ENCODE measurements at places on chromosomes 3 and 15. TPM values are rescaled to one million over a fixed set of nuclear protein-coding genes. Genes with fewer than 3 reads are reported as not detected.

- DNase-seq = no peak
Observed at GRCh38 chr3:44208086-44208485, 33.6 kb upstream of the TOPAZ1 start.

DNA sequence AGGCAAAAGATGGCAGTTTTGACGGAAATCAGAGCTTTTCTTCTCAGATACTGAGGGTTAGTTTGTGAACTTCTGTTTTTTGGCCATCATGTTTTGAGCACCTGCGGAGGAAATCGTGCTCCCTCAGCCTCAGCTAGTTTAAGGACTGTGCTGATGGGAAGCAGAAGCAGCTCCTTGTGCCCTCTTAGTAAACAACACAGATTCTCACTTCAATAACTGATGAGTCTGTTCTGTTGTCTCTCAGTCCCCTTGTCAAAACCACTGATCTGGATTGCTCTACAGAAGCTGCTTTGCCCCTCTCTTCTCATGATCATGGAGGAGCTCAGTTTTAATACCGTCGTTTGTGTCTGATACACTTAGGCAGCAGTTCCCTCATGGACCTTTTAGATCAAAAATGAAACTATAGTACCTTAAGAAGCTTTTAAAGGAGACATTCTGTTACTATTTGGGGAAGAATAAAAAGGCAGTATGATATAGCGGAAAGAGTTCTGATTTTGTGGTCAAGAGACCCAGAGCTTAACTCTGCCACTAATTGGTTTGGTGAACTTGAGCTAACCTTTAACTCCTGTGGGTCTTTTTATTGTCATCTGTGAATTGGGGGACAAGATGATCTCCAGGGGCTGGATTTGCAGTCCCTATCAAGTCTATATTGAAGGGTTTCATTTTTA lies 152.6 kb downstream of the BBX start:
- DNase-seq = no peak

DNA sequence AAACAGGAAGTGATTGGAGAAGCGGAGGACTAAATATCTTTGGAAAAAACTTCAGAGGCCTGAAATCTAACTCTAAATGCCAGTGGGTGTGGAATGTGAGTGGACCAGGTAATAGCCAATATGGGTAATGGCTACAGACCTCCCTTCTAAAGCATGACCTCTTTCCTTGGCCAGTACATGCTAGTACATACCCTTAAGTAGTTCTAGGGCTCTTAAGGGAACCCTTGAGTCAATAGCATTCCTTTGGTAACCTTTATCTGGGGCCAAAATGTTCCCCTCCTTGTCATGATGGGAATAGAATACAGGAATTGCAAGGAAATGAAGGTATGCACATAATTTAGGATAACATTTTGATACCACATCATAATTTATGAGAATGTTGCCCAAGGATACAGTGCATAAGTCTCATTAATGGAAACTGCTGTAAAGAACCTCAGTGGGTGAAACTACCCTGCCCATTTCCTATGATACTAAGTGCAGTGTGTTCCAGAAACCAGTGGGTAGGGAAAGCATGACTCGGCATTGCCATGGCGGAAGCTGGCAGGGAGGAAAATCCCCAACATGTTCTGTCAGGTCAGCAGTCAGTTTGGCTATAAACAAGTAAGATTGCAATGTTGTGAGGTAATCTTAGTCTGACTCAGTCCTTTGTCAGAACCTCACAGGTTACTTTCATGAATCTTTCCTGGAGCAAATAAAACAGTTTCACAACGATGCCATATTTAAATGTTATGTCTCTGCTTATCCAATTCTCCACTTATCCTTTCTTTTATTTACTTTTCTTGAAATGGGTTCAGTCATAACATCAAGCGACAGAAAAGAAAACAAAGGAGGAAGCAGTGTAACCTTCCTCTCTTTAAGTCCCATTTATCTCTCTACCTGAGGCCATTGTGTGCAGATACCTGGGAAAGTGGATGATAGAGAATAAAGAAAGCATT lies 23.5 kb upstream of the RAP2B start:
- peak; percentile 98 for DNase-seq

GRCh38 chr3:192884777-192885773 lies 32.6 kb downstream of the MB21D2 start:
- no peak for DNase-seq

DNA sequence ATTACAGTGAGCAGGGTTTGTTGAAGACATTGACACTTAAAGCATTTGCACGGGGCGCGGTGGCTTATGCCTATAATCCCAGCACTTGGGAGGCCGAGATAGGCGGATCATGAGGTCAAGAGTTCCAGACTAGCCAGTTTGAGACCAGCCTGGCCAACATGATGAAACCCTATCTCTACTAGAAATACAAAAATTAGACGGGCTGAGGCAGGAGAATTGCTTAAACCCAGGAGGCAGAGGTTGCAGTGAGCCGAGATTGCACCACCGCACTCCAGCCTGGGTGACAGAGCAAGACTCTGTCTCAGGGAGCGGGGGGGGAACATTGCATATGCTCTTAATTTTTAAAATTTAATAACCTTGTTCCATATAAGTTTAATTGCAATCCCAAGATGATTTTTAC lies 11.9 kb downstream of the STT3B start:
- no peak for DNase-seq

GRCh38 chr3:20776286-20776685 lies 590.3 kb upstream of the SGO1 start:
- DNase-seq = no peak

GRCh38 chr3:117751651-117752050 lies 1042.1 kb downstream of the TUSC7 start:
- no peak for DNase-seq

GRCh38 chr15:74317820-74318375 lies 49.5 kb downstream of the CYP11A1 start:
- no peak for DNase-seq

DNA sequence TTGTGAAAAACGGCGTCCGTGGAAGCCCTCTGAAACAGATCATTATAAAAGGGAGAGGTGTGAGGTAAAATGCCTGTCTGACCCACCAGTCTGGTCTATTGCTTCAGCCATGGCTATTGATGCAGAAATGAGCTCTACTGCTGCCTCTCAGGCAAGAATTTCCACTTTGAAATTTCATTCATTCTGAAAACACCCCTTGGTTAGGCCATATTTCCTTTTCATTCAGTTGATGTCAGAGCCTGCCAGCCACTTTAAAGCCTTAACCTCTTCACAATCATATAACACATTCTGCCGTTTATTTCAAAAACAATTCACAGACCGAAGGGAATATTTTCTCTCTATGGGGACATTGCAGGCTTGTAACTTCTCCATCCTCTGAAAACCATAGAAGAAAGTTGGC lies 71.9 kb downstream of the FOXB1 start:
- DNase-seq = no peak

GRCh38 chr3:152267831-152268554 lies 736 bp upstream of the MBNL1 start:
- no peak for DNase-seq

GRCh38 chr3:106587551-106587950 lies 718.7 kb upstream of the CBLB start:
- no peak for DNase-seq

DNA sequence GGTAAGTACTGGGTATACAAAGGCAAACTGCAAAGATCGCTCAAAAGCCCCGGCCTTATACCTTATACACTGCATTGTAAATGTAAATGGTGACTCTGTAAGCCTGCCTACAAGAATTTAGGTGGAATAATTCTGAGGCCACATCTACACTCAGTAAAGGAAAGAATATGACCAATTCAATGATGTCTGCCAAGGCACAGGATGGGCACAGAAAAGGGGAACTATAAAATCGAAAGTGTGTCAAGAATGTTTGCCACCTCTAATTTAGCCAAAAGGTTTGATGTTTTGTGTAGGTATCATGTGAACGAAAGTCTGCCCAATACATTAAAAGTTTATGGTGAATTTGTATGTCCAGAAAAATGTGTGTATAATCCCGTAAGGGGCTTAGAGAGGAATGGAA lies 96.1 kb downstream of the FOXP1 start:
- DNase-seq = no peak

DNA sequence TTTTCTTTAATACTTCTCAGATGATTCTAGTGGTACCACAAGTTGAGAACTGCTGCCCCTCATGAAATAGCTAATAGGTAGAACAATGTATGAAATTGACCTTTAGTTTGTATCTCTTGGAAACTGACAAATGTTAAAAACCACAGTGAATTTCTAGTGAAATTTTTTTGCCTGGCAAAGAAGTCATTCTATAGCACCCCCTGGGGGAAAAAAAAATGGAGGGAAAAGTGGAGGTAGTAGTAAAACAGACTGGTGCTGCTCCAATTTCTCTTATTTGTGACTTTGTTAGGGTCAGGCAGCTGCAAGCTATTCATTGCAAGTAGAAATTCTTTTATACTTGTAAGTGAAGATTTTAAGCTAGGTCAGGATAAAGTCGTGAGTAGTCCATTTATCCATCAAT lies 605.0 kb downstream of the NLGN1 start:
- no peak for DNase-seq

- no peak for DNase-seq
Observed at GRCh38 chr3:20352546-20353179, 166.7 kb upstream of the SGO1 start.

DNA sequence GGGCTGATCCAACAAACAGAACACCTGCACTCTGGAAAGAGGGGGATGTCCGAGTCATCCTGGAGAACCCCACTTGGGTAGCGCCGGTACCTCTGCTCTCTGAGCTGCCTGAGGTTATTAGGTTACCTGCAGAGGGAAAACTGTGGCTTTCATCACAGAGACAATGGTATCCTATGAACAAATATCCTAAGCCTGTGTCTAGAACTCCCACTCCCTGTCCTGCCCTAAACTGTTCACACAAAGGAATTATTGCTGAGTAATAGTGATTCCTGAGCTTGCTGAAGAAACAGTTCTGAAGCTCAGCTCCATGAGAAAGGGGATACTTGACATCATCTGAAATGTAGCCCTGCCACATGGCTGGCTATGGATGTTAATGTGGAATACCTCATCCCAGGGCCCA lies 31.9 kb upstream of the WNT5A start:
- DNase-seq = no peak

DNA sequence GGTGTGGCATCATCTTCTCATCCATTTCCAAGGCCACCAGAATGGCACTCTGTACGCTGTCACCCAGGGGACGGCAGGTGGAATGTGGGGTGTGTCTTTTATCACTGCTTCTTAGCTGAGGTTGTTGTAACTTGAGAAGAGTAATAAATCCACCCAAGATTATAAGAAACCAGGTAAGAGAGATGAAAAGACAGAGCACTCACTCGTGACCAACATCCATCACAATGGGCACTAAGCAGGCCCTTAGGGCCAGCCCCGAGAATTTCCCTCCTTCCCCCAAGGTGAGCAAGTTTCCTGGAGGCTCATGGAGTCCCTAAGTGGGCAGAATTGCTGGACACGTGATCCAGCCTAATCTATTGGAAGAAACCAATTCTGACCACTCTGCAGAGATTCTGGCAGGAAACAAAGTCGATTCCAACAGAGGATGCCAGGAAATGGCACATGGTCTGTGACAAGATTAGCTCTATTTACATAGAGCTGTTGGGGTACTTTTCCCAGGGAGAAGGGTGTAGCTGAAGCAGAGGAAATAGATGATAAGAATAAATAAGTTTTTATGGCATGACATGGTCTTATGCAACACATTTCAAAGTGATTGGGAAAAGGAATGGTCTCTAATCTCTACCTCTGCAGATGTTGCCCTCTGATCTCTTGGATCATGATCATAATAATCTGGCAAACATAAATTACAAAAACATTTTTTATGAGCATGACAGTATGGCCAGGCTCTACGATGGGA lies 22.5 kb downstream of the SLC6A20 start:
- DNase-seq = no peak

DNA sequence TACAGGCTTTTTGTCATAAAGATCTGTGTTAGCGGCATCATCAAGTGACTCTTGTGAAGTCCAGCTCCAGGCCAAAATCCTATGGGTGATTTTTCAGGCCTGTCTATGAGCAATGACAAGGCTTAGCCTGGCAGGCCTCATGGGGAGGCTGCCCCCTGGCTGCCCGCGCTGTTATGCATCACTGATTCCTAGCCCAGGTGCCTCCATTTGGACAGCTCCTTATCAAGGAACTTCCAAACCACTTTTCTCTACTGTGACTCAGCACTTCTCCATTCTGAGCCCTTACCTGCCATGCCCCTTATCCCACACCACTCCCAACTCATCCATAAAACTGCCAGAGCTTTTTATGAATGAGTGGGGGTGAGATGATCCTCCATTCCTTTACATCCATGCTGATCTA lies 91.5 kb upstream of the C3orf80 start:
- DNase-seq = no peak

- no peak for DNase-seq
Observed at GRCh38 chr3:177764377-177764912, 567.2 kb upstream of the TBL1XR1 start.

GRCh38 chr15:92808598-92809063 lies 91.5 kb upstream of the CHD2 start:
- no peak for DNase-seq

DNA sequence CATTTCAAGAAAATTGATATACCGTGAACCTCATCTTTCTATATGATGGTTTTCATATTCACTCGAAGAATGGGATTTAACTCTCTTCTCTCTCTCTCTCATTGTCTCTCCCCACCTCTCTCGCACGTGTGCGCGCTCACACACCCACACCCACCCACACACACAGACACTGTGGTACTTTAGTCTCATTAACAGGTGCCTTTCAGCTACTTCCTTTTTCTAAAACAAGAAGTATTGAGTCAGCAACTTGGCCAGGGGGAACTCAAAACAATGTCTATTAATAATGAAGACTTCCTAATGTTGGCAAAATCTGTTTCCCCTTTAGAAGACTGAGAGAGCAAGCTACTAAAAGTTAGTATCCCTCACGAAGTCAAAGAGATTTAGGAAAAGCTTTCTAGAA lies 150.7 kb downstream of the TMCO5A start:
- no peak for DNase-seq

LCTL gene
- total RNA-seq = 0.23 TPM

SPRED1 gene
- total RNA-seq = 12.3 TPM

ZNF660 gene
- 2.5 TPM for total RNA-seq

SMCO1 gene
- total RNA-seq = not detected

CILP gene
- total RNA-seq = not detected

PRR20G gene
- total RNA-seq = not detected
